ENCODE measurements at places on chromosomes 16 and 17.

DNA sequence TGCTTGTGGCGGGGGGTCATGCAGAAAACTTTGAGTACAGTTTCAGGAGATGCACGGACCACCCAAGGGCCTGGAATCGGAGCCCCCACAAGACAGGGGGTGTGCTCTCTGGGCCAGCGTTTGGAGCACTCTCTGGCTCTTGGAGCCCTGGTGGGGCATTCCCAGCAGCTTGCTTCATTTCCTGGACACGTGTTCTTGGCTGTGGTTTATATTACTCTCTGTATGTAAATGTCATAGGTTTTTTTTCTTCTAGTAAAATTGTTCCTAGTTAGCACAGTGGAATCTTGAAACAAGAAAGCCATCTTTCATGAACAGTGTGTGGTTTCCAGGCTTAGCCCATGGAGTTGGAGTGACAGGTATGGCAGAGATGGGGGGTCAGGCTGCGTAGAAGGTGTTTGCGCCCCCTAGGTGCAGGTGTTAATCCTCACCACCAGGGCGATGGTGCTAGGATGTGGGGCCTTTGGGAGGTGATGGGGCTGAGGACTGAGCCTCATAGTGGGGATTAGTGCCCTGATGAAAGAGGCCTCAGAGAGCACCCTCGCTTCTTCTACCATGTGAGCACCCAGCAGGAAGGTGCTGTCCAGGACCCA lies 79.8 kb downstream of the JPH3 start:
- peak; percentile 56 for DNase-seq

GRCh38 chr17:78257810-78258322 lies 26.4 kb downstream of the TMEM235 start:
- peak; percentile 41 for DNase-seq

GRCh38 chr16:89392881-89393737 lies 97.3 kb downstream of the ANKRD11 start:
- DNase-seq: no peak

DNA sequence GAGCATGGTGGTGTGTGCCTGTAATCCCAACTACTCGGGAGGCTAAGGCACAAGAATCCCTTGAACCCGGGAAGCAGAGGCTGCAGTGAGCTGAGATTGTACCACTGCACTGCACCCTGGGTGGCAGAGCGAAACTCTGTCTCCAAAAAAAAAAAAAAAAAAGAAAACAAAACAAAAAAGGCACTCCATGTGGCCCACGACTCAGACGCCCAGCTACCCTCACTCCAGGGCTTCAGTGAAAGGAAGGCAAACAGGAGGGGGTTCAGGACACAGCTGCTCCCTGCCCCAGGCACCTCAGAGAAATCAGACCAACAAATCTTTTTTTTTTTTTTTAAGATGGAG lies 91.7 kb downstream of the LITAF start:
- no peak for DNase-seq

Data from Calu3 (cell line).